ENCODE measurements at places on chromosomes 1 and 21.

GRCh38 chr1:244730934-244731434 is 78.1 kb downstream of the DESI2 start:
- no peak for DNase-seq

DNA sequence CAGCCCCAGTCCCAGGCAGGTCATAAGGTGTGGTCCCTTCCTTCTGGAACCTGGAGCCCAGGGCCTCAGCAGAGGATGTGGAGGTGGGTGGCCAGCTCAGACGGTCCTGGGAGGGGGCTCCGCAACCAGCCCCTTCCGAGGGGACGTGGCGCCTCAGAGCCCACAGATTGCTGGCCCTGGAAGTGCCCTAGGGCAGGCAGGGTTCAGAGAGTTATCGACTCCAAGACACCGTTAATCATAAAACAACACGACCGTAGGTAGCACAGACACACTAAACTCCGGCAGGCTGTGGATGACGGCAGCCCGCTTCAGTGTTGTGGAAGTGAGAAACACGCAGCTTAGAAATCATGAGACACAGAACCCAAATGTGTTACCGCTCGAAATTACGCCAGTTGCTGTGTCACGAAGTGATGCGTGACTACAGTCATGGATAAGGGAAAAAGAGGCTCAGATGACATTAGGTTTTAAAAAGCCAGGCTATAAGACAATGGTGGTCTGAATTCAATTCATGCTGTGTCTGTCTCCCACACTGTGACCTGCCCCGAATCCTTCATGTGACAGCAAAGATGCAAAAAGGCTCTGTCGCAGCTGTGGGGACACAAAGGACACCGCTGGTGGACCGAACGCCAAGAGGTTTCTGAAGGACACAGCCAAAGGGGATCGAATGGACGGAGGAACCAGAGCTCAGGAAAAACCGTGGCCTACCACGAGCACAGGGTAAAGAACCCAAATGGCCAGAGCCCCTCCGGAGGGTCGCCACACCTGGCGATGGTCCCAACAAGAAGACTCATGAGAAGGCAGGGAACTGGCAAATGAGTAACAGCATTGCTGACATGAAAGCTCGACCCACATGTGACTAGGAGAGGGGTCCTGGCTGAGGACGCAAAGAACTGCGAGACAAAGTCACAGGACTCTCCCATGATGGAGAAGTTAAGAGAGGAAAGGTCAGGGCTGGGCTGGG is 1.7 kb upstream of the SUMO3 start:
- DNase-seq: no peak

DNA sequence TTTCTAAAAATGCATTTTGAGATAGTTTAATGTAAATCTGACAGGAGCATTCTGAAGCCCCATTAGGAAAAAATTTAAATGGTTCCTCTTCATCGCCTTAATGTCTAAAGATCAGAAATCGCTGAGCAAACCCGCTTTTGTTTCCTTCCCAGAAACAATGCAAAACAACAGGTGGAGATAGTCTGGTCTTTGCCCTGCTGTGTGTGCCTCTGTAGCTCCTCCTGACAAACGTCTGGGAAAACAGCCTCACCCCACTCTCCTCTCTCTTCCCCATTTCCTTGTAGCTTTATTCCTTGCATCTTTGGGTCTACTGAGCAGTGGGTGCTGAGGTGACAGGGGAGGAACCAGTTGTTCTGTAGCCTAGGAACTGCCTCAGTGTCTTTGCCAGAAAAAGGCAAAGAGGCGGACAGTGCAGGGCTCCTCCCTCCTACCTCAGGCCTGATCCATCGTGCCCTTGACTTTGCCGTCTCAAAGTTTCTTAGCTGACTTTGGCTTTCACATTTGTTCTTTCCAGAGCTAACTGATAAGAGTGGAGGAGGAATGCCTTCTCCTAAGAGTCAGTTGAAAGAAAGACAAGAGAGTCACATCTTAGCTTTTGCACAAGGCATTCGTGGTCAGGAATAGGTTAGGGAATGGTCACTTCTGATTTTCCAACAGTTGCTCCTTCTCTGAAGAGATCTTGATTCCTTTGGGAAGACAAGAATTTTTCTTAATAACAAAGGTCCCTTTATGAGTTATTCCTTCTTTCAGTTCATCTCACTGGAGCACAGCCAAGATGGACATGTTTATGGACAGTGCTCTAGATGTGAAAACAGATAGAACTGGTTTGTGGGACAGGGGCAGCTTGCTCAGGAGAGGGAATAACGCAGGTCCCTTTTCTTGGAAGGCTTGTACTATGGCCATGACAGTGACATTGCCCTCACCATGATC is 24.9 kb downstream of the SYT11 start:
- DNase-seq: no peak

DNA sequence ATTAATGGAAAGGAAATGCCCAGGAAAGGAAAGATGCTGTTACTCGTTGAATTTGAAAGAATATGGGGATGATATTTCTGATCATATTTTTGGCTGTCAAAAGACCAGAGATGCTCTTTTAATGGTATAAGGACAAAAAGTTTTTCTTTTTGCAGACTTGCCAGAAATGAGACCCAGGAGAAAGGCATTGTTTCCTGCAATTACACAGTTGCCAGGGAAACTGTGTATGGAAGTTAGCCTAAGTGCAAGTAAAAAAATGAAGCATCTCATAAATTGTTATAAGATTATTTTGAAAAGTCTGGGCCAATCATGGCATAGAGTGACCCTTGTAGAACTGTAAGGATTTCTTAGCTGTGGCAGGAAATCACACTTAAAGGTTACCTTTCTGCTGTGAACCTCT is 155.7 kb upstream of the BEND5 start:
- DNase-seq: no peak

DNA sequence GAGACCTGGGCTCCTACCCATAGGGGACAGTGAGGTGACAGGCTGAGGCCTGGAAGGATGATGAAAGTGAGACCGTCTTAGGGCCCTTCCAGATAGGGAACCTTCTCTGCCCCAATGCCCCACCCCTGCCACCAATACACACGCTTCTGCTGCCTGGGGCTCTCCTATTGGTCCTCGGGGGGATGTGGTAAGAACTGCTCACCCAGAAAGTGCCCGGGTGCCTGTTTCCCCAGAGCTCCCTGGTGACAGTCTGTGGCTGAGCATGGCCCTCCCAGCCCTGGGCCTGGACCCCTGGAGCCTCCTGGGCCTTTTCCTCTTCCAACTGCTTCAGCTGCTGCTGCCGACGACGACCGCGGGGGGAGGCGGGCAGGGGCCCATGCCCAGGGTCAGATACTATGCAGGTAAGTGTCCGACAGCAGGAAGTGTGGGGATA is 948 bp downstream of the SEMA4A start:
- DNase-seq: no peak

- DNase-seq: no peak
Observed at GRCh38 chr1:205843036-205843859, 6.7 kb downstream of the PM20D1 start.

DNA sequence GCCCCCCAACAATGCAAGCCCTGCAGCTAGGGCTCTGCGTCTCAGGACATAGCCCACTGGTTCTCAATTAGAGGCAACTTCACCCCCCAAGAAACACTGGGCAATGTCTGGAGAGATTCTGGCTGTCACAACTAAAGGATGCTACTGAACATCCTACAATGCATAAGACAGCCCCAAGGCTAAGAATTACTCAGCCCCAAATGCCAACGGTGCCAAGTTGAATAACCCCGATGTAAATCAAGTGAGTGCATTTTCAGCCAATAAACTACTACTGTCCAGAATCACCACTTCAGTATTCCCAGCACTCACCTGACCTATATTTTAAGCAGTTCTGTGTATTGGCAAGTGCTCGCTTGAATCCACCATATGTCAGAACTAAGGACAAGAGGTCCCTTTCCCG is 6.9 kb downstream of the RIPK4 start:
- no peak for DNase-seq

DNA sequence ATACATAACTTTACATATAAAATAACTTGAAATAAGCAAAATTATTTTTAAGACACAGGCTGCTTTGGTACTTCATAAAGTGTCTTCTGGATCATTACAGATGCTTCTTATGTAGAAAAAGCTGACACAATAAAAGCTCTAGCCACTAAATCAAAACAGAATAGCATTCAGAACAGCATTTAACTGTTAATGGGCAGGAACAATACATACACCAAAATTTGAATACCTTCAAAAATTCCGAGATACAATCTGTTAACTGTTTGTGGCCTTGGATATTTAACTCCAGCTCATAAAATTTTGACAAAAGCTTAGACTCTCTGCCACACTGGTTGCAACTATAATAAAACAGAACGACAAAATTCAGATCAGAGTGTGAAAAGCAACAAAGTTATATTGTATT is 31.7 kb downstream of the USP48 start:
- no peak for DNase-seq
